Dorsolateral prefrontal cortex (tissue), 122 donors: ENCODE measurements at places on chromosomes 5 and 9.

DNA sequence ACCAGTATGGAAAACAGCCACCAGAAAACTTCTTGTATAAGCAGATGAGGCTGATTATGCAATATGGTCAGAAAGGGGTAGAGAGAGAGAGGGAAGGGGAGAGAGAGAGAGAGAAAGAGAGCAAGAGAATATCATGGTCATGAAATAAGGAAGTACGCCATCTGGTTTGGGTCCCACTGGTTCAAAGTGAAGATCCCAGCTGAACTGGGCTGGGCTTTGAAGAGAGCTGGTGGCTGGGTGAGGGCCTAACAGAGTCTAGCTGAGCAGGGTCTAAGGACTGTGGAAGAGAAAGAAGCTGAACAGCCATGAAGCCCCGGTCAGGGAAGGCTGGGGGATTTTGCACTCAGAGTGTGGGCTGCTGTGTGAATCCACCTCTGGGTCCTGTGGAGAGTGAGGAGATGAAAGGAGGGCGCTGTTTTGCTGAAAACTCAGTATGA lies 14.6 kb downstream of the TRIM14 start:
- no peak for DNase-seq

GRCh38 chr9:69997524-69997923 lies 46.1 kb upstream of the MAMDC2 start:
- no peak for DNase-seq

DNA sequence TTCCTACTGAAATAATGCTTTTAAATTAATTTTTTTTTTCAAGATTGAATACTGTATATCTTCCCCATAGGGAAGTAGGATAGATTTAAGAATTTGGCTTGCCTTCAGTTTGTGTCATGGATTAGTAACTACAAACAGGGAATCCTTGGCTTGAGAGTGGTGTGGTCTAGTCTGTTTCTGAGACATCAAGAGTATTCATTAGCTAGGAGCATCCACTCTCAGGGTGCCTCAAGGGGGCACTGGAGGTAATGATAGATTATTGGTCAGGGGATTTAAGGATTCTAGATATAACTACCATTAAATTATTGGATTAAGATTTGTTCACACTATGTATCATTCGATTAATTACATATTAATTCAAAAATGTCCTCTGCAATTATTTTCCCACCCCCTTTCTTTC lies 91.8 kb upstream of the TXNDC8 start:
- DNase-seq, result no peak

- DNase-seq, result no peak
Observed at GRCh38 chr9:95910023-95910707, 34.7 kb downstream of the ERCC6L2 start.

DNA sequence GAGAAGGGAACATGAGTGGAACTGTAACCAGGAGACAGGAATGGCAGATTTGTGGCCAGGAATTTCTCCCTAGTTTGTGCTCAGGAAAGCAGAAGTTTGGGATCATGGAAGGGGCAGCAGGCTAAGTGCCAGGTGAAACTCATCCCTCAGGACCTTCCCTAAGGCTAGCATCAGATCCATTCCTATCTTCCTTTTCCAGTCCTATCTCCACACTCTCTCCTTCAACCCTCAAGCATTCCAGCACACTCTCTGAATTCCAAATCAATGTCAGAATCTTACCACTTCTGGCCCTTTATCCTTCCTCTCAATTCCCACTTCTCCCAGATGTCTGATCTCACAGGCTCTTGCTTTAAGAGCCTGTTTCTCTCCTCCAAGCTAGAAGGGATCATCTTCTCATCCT lies 53.2 kb upstream of the GRIA1 start:
- DNase-seq, result no peak
